Fibroblast of villous mesenchyme (primary cell): ENCODE measurements at places on chromosomes 6 and 20.
A peak's percentile ranks its signal among the peaks of the same experiment; 100 is the strongest.

DNA sequence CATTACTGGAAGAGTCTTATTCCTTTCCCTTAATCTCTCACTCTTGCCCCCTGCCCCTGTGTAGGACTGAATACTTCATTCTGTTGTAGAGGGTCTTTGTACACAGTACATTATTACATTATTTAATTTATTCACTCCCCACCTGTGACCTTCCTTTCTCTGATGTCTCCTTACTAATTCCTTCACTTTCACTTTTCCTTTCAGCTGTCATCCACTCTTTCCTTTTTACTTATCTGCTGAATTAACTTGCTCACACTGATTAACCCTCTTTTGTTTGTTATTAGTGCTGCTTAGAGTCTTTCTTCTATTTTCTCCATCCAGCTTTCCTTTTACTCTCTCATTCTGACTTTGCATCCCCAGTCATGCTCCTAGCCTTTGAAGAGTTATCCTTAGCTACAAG, 6.5 kb upstream of the PGBD1 start:
- no peak for DNase-seq

GRCh38 chr6:105601541-105602236, 198.8 kb upstream of the PREP start:
- peak; percentile 99 for DNase-seq

DNA sequence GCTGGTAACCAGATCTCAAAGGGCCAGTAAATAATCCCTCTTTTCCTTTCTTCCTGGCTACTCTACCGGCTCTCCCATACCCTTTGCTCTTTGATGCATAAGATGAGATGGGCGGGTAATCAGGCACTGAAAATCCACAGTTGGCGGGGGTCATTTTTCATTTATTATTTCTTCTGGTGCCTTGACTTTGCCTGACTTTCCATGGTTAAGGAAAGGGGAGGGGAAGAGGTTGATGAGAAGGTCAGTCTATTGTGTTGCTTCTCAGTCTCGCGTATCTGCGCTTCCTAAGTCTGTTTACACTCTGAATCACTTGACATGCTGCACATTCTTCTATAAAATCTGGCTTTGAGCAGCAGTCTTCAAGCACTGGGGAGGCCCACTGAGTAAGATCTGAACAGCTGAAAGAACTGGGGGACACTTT, 121.1 kb upstream of the HDGFL1 start:
- DNase-seq: peak; percentile 45

DNA sequence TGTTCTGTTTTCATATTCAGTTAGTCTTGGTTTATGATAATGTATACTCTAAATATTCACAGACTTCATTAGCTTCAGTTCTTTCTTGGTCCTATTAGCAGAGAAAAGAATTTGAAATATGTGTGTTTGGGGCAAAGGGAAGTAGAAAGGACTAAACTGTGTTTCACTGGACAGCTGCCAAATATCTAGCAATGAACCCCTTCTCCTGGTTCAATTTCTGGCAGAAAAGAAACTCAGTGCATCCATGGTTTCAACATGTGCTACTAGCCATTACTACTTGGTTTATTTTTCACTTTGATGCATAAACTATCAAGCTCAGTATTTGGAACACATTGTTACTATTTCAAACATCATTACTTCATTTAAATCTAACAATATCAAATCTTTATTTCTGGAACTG, 43.6 kb downstream of the FBXL4 start:
- peak; percentile 5 for DNase-seq

GRCh38 chr20:32285621-32286371, 8.3 kb downstream of the KIF3B start:
- peak; percentile 60 for DNase-seq

DNA sequence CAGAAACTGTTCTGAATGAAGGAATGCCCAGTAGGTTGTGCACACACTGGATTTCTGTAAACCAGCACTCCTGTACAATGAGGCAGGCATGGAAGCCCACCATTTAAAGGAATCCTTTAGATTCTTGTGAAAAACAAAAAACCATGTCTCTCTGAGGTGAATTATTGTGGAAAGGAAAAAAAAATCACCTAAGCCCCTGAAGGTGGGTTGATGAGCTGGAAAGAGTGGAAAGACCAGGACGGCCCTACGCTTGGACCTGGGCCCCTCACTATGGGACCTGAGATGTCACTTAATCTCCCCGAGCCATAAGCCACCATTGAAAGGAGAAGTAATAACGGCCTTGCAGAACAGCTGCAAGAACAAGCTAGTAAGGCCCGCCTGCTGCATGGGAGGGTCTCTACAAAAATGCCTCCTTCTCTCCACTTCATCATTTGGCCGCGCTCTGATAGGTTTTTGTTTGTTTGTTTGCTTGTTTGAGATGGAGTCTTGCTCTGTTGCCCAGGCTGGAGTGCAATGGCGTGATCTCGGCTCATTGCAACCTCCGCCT, 68.8 kb downstream of the RAB44 start:
- DNase-seq: no peak
